ENCODE measurements at places on chromosomes 6 and 20.

- no peak for DNase-seq
These were observed 51.0 kb downstream of the ZBTB2 start for GRCh38 chr6:151340219-151340978.

GRCh38 chr6:154157082-154157481 lies 118.0 kb downstream of the OPRM1 start:
- no peak for DNase-seq

GRCh38 chr20:13099676-13100075 lies 90.9 kb downstream of the SPTLC3 start:
- DNase-seq: no peak

DNA sequence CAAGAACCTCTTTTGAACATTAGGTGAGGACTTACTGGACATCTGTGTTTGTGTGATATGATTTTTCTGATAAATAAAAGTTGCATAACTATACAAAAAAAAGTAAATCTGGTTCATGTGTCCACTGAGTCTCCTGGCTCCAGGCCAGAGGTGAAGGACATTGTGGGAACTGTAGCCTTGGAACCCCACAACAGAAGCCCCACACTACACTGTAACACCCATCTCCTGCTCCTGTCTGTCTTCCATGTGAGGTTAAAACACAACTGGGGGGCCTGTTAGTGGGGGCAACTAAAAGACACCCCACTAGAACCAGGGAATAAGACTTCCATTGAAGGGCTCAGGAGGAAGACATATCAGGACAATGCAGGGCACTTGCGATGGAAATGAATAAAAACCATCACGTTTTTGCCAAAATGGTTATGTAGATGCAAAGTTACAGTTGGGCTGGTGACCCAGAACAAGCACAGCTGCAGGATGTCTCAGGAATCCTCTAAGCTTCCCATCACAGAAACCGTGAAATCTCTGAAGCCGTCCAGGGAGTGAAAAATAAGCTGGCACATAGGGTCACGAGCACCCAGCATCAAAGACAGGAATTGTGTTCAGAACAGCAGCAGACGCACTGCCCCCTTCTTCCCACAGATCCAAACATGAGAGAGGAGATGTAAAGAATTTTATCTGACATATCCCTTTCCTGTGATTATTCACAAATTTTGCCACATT lies 36.7 kb upstream of the PCSK2 start:
- DNase-seq: no peak

- DNase-seq: no peak
These were observed 23.2 kb upstream of the ELOVL2 start for GRCh38 chr6:11067348-11067747.

- no peak for DNase-seq
These were observed 760 bp upstream of the IBTK start for GRCh38 chr6:82248273-82248735.
